ENCODE measurements at places on chromosomes 13 and 19.
A peak's percentile ranks its signal among the peaks of the same experiment; 100 is the strongest.

GRCh38 chr13:38008636-38009035 lies 139.1 kb upstream of the TRPC4 start:
- no peak for DNase-seq

GRCh38 chr19:29855741-29856500 lies 44.1 kb downstream of the CCNE1 start:
- no peak for DNase-seq

- DNase-seq: no peak
These were observed 156.4 kb downstream of the COL4A1 start for GRCh38 chr13:110150384-110151101.

- no peak for DNase-seq
These were observed 8.7 kb downstream of the PIK3R2 start for GRCh38 chr19:18161636-18162002.

DNA sequence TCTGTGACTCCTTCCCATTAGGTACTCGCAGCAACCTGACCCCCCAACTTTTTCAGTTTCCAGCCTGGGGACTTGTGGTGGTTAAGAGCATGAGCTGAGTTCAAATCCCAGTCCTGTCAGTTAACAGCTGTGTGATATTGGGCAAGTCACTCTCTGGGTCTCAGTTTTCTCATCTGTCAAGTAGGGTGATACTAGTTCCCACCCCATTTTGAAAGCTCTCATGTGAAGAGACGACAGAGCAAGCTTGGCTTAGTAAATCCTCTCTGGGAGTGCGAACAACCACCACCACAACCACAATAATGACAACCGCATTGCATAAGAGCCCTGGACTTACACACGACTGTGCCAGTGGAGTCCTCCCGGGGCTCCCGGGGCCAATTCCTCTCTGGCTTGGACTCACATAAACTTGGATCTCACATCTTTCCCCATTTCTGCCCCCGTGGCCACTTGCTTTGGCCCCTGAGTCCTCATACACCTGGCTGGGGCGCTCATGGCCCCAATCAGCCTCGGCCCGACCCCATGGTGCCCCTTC lies 454 bp downstream of the BLVRB start:
- peak; percentile 37 for DNase-seq

DNA sequence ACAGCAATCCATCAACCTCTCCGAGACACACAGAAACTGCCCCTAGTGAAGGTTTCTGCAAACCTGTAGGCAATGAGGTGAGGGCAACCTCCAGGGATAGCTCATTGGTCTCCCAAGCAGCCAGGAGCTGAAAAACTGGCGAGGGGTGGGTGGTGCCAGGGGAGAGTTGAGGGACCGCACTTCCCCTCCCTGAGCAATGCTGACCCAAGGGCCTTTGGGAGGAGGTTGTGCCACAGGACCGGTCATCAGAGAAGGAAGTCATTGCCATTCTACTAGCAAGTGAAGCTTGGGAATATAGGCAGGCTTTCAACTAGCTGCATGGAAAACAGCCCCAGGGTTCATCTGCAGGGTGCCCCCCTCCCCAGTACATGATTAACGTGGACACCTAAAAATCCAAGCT lies 23.1 kb upstream of the MED4 start:
- no peak for DNase-seq

- DNase-seq: no peak
These were observed 92.1 kb downstream of the GPC6 start for GRCh38 chr13:93318534-93319254.
